ENCODE measurements at places on chromosomes 1 and 21. TPM values are rescaled to one million over a fixed set of nuclear protein-coding genes. Genes with fewer than 3 reads are reported as not detected.

Gene SSR2
- 276 TPM for total RNA-seq

Gene ZP4
- not detected for total RNA-seq

Gene WLS
- total RNA-seq = 68.9 TPM

Gene ANGPTL7
- total RNA-seq = 5.2 TPM

Gene RHD
- 2.1 TPM for total RNA-seq

Gene NCDN
- 5.7 TPM for total RNA-seq

Gene DIO1
- total RNA-seq = not detected

Data from skeletal muscle tissue (tissue), 5 donors.